ENCODE measurements at places on chromosomes 6 and 20.

DNA sequence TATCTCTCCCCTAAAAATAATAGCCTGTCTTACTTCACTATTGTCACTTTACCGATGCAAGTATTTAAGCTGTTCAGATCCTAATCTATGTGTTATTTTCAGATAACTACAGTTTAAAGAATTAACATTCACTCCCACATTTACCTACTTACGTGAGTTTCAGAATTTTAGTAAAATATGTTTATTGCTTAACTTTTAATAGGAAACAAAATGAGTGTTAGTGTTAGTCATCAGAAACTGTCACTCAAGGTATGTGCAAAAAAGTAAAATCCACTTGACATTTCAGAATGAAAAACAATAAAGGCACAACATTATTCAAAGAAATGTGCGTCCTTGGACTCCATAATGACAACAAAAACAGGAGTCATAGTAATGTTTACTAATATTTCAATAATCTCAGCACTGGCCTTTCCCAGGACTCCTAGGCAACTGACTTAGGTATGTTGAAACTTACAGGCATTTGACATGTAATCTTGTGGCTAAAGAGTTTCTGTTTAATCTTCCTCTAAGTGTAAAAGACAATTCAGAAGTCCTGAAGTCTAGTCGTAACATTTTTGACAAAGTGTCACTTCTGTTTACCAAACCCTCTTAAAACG is 4.5 kb downstream of the ATXN1 start:
- DNase-seq: no peak

GRCh38 chr6:159693894-159694545 is 979 bp upstream of the SOD2 start:
- DNase-seq: no peak

- no peak for DNase-seq
Observed at GRCh38 chr6:1212919-1213318, 99.0 kb upstream of the FOXQ1 start.

DNA sequence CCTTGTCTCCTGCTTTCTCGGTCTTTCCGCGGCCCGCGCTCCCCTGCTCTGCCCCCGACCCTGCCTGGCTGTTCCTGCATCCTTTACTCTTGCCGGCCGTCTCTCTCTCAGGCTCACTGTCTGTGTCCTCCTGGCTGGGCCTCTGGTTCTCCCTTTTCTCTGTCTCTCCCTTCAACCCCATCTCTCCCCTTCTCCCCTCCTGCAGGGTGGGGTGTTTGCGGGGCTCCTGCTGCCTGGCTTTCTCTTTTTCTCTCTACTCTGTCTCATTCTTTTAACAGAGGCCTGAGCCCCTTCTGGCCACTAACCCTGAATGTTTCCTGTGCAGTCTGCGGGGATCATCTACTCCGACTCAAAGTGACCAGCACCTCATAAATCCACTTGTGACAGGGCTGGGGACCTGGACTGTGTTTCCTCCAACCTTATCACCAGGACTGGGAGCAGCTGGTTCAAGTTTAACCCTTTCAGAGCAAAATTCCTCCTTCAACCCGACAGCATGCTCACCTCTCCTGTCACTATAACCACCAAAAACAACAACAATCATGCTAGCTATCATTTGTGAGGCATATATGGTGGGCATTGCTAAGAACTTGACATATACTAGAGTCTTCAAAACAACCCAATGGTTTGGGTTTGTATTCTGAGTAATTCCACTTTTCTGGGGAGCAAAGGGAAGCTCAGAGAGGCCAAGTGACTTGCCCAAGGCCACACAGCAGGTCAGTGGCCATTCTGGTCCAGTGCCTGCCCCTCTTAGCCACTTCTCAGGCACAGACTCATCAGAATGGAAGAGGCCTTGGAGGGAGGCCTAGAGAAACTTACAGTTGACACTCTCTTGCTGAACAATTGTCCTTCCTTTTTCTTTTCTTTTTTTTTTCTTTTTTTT is 811 bp upstream of the RSPO4 start:
- DNase-seq: no peak

DNA sequence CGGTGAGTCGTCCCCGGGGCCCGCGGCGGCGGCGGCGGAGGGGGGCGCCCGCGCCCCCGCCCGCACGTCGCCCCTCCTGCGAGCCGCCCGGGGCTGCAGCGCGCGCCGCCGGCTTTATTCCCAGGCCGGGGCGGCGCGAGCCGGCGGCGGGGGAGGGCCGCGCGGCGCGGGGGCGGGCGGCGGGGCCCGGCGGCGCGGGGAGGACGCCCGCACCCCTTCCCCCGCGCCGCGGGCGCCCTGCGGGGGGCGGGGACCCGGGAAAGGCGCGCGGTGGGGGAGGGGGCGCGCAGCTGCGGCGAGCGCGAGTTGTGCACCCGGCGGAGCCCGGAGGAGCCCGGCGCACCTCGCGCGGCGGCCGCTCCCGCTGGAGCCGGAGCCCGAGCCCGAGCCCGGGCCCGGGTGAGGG is 646 bp downstream of the HMGA1 start:
- DNase-seq: no peak

DNA sequence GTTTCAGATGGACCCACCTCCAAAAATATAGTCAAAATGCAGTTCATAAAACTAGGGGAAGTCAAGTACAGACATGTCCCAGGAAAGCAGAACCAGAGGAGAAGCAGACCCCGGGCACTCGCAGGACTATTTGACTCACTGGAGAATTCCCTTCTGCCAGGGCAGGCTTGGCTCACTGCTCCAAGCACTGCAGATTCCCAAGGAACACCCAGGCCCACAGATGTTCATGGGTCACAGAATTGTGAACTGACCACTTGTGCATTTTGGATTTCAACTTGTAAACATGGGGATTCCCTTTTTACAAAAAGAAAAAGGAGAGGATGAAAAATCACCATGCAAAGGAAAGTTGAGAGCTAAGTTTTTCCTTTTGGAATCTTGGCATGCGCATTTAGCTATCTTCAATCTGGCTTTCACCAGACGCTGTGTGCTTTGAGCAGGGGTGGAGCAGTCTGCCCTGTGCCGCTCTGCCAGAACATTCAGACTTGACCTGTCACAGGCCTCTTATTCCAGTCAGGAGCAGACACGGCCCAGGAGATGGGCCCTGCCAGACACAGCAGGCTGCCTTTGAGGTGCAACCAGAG is 237.5 kb upstream of the TAB2 start:
- no peak for DNase-seq

GRCh38 chr6:72869621-72870020 is 247.8 kb downstream of the KCNQ5 start:
- DNase-seq: no peak

DNA sequence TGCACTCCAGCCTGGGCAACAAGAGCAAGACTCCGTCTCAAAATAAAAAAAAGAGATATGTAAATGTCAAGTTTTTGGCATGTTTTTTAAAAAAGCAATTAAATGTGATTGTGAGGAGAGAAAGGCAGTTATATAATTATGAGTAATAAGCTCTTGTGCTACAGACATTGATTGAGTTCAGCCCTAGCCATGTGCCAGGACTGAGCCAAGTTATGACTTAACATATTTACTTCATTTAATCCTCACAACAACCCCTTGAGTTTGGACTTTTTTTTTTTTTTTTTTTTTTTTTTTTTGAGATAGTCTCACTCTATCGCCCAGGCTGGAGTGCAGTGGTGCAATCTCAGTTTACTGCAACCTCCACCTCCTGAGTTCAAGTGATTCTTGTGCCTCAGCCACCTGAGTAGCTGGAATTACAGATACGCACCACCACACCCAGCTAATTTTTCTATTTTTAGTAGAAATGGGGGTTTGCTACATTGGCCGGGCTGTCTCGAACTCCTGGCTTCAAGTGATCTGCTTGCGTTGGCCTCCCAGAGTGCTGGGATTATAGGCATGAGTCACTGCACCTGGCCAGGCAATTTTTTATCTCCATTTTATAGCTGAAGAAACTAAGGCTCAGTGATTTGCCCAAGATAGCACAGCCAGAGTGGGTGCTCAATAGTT is 15.0 kb upstream of the CSE1L start:
- DNase-seq: no peak
